Lung microvascular endothelial cell (primary cell): ENCODE measurements at places on chromosomes 13 and 19. TPM values are rescaled to one million over a fixed set of nuclear protein-coding genes. Genes with fewer than 3 reads are reported as not detected.

The ONECUT3 gene
- total RNA-seq = not detected in 2 replicates

The ZNF701 gene
- total RNA-seq = 8.9 and 14.1 TPM in 2 replicates

The SYNGR4 gene
- total RNA-seq = not detected in 2 replicates

The SIGLEC10 gene
- total RNA-seq = not detected in 2 replicates

The POU2F2 gene
- total RNA-seq = 0.20 and 0.22 TPM in 2 replicates

GRCh38 chr13:20425819-20426219 is 99.8 kb downstream of the CRYL1 start:
- no peak for DNase-seq

- DNase-seq = no peak
Measured at GRCh38 chr19:46422344-46422743, 6.4 kb downstream of the PNMA8C start.

- no peak for DNase-seq
Measured at GRCh38 chr19:49596954-49597702, 6.1 kb downstream of the PRR12 start.

DNA sequence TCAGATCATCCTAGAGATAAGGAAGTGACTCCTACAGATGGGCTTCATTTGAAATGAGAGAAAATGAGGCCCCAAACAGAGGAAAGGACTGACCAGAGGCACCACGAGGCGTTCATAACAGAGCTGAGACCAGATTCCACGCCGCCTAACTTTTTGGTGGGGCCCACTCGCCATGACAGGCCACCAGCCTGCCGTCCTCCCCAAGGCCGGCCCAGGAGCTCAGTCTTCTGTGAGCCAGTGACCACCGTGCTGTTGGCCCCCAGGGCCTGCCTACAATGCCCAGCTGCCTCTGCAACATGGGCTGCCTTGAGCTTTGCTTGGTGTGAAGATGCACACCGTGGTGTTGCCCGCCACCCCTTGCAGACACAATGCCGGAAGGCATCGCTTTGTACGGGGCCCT is 40.5 kb downstream of the TSHZ3 start:
- DNase-seq = no peak

DNA sequence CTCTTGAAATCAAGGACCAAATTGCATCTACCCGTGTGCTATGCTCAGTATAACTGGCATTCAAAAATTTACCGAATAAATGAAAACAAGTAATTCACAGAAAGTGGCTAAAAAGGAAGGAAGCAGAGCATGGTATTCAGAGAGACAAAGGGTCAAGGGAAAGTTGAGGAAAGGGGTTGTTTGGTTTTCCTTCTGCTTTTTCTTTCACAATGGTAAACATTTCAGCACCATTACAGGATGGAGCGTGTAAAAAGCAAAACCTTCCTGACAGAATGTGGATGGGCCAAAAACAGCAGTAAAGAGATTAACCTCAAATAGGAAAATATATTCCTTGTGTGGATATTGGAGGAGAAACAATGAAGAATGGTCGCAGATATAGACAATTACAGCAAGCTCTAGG is 14.8 kb downstream of the DIAPH3 start:
- DNase-seq = peak; percentile 20

- no peak for DNase-seq
Measured at GRCh38 chr13:112685896-112686295, 3.9 kb upstream of the ATP11A start.

GRCh38 chr13:57948884-57949283 is 317.3 kb downstream of the PCDH17 start:
- no peak for DNase-seq

- DNase-seq = no peak
Measured at GRCh38 chr19:31548941-31549340, 199.7 kb upstream of the TSHZ3 start.
